ENCODE measurements at places on chromosomes 1 and 21.
A peak's percentile ranks its signal among the peaks of the same experiment; 100 is the strongest.

DNA sequence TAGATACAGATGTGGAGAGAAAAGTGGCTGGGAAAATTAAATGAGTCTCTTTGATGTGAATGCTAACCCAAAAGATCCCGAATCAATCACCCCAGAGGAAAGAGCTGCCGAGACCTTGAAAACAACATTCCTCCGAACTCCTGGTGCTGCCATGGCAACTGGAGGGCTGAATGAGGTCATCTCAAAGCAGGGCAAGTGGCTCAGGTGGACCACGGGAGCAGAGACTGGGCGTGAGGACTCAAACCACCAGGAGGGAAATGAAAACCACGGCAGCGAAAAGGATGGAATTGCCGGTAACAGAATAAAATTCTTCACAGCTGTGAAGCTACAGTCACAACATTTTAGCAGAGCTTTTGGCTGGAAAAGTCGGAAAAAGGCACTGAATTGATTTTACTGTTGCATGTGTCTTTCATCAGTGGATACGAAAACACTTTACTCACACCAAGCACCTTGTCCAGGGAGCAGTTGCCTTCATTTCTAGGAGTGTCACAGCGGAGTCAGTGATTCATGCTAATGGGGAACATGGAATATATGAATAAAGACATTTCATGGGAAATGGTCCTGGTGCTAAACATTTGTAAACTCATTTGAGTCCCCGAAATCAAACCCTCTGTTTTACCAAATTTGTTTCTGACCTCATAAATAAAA lies 23.2 kb upstream of the BECN2 start:
- peak; percentile 67 for DNase-seq

DNA sequence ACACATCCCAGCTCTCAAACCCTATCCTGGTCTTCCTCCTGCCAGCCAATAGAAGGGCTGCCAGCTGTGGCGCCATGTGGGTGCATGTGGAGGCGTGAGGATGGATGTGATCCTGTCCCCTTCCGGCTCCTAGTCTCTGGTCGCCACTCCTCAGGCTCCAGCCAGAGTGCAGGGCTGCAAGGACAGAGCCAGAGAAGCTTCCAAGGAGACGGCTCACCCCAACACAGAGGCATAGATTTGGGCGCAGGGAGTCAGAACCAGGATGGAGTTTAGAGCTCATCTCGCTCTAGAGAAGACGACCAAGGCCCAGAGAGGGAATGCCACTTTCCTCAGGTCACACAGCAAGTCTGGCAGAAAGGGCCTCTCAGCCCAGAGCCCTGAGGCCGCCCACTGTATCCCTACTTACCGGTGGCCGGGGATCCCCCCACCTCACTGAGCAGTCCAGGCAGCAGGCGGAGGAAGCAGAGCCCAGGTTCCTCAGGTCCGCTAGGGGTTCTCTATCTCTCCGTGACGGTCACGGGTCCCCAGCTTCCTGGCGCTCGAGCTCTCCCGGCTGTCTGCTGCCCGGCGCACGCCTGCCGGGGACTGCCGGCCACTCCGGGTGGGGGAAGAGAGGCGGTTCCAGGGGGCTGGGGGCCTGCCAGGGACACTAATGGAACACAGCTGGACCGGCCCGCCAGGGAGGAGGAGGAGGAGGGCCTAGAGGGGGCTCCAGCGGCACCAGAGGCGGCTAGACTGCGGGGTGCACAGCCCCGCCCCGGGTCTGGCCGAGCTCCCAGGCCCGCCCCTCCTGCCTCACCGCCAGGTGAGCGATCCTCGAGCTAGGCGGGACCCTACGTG lies at the start of gene COL16A1:
TSS of gene COL16A1 (minus strand) at position 587 of the 840 bp plus-strand sequence. CDS start 1,824 bp downstream, outside the sequence.
- peak; percentile 94 for DNase-seq

DNA sequence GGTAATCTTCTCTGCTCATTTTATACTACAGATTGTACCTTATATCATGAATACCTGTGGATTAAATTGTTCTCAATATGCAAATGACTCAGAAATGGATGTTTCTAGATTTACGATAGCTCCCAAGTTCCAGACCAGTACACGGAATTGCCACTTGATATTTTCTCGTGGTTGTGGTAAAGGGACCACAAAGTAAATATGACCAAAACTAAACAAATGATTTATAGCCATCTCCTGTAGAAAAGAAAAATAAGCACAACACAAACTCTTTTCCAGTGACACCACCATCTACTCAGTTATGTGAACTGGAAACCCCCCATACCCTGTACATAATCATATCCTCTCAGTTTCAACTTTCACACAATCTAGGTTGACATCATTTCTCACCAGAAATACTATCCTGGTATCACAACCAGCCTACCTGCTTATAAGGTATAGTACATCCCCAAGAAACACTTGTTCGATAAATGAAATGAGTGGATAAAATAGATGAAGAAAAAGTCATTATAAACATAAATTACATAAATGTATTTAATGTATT lies 172.3 kb downstream of the ADGRL4 start:
- DNase-seq: no peak

DNA sequence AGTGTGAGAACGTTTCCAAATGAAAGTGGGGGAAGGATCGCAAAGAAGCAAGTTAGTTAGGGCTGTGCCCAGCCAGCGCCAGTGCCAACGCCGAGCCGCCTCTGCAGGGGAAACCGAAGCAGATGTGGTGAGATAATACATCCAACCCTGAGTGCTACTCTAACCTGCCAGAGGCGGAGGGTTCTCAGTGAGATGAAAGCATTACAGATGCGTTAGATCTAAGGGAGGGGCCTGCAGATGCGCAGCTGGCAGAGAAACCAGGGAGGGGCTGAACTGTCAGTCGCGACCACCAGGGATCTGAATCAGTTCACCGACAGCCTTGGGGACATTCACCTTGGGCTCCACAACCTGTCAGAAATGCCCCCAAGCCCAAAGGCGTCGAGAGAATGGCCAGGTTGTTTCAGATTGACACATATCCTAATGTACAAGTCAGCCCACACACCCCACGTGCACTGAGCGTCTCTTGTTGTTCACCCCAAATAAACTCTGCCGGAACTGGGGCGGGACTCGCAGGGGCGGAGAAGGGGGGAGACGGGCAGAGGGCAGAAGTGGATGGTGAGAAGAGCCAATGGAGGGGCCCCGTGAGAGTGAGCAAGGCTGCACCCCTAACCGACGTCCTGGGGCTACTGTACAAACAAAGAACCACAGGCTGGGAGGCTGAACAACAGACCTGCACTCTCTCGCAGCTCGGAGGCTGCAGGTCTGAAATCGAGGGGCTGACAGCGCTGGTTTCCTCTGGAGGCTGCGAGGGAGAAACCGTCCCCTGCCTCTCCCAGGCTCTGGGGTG lies 8.7 kb upstream of the UMODL1 start:
- no peak for DNase-seq

DNA sequence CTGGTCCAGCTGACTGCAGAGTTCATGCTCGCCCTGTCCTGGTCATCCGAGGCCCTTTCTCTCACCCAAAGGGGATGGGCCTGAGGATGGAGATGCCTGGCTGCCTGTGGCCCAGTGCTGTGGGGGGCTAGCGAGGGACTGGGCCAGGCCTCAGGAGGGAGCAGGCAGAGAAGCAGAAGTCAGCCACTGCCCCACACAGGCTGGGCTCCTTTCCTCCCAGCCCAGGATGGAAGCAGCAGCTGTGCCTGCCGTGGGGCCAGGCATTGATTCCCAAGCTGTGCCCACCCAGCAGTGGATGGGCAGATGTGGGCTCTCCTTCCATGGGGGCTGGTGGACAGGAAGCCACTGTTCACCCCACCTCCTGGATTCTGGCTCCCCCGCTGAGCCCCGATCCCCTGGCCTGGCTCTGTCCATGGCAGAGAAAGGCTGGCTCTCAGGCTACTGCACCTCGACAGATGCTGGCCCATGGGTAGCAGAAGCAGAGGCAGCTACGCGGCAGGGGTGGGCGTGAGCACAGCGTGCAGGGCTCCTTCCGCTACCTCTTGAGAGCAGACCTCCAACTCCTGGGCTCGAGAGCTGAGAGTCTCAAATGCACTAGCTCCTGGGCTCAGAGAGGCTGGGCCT lies 24.6 kb downstream of the RUNX3 start:
- no peak for DNase-seq

DNA sequence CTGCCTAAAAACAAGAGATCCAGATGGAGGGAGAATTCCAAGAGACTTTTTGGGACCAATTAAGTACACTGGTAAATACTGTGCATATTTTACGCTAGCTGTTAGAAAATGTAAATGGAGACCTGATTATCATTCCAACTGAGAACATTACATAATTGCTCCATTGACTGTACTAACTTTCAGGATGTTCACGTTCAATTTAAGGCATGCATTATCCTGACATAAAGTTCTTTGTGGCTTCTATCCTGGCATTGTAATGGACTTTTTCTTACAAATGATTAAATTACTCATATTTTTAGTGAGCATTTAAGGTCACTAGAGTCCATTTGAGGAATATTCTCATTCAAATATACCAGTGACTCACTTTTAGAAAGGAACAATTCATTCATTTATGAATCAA lies 883.3 kb upstream of the TMPRSS15 start:
- no peak for DNase-seq

DNA sequence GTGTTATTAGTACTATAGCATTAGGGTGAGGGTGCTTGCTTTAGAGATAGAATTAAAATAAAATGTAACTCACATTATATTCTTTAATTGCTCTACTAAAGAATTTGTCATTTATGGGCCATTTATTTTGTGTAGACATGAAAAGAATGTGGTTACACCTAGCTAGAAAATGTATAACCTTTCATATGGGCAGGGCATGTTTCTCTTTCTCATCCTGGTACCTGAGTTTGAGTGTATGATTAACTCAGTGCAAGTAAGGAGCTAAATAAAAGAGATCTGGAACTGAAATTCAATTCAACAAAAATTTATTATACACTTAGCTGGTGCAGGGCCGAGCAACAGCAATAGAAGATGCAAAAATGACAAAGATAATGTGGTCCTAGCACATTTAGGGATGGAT lies 47.4 kb downstream of the MAP3K7CL start:
- DNase-seq: no peak

Data from adipocyte (in vitro differentiated cells).